Astrocyte of the spinal cord (primary cell): ENCODE measurements at places on chromosomes 2 and 18.

DNA sequence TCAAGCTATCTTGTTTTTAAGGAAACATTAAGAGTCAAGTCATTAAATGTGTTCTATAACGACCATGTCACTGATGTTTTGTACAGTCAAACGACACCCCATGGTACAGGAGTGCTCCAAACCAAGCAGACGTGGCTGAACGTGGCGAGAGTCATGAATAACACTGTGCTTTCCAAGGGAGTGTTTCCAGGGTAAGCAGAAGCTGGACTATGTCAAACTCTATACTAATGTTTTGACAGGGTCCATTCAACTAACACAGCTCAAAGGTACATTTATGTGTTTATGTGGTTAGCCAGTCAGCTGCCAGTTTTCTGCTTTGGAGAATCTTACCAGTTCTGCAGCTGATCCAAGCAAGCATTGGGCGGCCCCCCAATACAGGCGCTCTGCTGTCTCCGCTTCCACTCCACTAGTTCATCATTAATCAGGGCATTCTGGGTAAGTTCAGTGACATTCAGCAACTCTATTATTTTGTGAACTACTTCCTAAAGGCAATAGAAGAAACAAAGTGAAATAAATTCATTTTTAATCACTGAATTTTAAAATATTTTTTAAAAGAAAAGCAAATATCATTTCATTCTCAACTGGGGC lies 16.4 kb downstream of the STAT1 start:
- no peak for DNase-seq

- no peak for DNase-seq
Observed at GRCh38 chr18:50125456-50125855, 69.5 kb downstream of the MYO5B start.

DNA sequence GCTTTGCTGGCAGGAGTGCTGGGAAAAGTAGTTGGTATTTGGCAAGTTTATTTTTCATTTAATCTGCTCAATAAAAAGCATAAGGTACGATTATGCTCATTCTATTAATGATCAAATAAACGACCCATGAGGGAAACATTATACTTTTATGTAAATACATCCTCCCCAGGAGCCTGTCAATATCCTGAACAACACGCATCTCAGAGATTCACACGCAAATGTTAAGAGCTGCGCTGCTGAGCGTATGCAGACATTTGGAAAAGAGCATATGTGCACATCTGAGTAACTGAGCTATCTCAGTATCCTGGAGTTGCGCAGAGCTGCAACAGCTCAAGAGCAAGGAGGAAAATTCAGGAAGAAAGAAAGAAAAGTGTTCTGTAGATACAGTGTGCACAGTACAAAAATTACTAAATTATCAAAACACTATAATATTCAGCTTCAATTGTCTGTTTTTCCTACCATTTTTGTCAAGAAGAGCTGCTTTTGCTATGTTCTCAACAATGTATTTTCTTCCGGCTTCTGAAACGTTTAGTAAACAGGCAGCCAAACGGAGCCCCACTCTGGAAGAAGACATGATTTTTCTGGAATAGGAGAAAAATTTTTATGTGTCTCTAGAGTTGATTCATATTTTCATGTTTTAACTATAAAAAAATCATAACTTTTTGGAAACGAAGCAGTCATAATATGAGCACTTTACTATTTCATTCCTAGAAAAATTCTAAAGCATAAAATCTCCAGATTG lies 2.4 kb downstream of the FTCDNL1 start:
- DNase-seq: no peak

DNA sequence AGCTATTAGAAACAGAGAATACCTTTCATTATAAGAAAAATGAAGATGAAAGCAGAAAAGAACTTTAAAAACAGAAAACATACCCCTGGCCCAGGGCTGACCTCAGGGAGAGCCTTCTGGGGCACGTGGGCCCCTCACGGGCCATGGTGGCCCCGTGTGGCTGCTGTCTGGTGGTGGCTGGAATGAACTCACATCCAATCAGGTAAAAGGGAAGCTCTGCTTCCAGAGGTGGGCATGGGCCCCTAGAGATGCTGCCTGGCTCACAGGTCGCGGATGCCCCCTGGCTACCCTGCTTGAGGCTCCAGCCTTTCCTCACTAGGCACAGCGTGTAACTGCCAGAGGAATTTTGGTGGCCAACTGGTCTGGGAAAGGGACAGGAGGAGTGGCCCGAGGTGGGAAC lies 16.6 kb downstream of the SNORC start:
- DNase-seq: no peak

GRCh38 chr2:199302851-199303250 lies 154.9 kb downstream of the SATB2 start:
- DNase-seq: peak; percentile 46

GRCh38 chr2:60352491-60353405 lies 200.7 kb downstream of the BCL11A start:
- DNase-seq: no peak

DNA sequence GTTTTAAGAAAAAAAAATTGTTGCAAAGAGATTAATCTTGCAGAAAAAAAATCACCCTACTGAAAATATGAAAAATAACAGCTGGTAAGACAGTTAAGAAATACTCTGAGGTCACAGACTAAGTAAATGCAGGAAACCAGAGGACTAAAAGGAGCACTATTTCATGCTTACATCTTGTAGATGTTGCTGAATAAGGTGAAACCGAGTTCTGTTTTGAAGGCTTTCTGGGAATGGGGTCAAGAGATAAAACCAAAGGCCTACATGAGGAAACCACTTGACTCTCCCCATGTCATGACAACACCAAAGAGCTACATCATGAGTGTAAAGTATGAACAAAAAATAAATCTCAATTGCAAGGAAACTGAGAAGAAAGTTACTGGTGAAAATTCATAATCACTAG lies 197.6 kb downstream of the LRP1B start:
- DNase-seq: no peak

DNA sequence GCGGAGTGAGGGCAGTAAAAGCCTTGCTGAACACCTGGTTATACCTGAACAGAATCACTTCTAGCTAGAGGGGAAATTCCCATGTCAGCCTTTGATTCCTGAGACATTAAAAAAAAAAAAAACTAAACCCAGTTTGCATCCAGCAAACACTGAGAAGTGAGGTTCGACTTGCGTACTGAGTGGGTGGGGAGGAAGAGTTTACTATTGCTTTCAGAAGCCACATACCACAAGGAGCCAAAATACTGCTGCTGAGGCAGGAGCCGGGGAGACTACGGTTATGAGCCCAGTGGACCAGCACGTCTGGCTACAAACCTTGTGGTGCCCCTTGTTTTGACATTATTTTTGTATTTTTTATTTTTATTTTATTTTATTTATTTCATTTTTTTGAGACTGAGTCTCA lies 2.7 kb downstream of the COLEC11 start:
- no peak for DNase-seq

- DNase-seq: peak; percentile 52
Observed at GRCh38 chr2:117785740-117786139, 28.8 kb upstream of the DDX18 start.

GRCh38 chr2:145343287-145343686 lies 823.4 kb upstream of the ZEB2 start:
- no peak for DNase-seq

- no peak for DNase-seq
Observed at GRCh38 chr2:176924909-176925534, 287.6 kb upstream of the HNRNPA3 start.

GRCh38 chr2:217412721-217413120 lies 552.9 kb upstream of the TNP1 start:
- no peak for DNase-seq

DNA sequence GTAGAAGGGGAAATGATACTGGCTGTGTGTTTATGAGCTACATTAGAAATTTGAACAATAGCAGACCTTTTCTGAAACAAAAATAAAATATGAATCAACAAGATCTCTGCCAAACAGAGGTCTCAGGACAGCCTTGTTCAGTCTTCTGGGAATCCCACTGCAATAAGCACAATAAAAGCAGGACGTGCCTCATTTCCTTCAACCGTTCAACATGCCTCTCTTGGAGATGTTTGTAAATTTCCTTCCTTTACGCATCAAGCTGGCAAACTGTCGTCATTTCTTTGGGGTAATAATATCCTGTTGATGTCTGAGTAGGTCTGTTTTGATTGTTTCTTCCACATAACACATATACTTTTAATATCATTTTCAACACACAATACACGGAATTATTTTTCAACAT lies 77.2 kb downstream of the TCF4 start:
- DNase-seq: peak; percentile 87

GRCh38 chr18:65567372-65567771 lies 183.4 kb upstream of the CDH7 start:
- DNase-seq: peak; percentile 3

GRCh38 chr2:191539068-191539467 lies 138.9 kb upstream of the NABP1 start:
- peak; percentile 26 for DNase-seq
